Posterior vena cava (tissue), 2 donors: ENCODE measurements at places on chromosomes 13 and 19.

DNA sequence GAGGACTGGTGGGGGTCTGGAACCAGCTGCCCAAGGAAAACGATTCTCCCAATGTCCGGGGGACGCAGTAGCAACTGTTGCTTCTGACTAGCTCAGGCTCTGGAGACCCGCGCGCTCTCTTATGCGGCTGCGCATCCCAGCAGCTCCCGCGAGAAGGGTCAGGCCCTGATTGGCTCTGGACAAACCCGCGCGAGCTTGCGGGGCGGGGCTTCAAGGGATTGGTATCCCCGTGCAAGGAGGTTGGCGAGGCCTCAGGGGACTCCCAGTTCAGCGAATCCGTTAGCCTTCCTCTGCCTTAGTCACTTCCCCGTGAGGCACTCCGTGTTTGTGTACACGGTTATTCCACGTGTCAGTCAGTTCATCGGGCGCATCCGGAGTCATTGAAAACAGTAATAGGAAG lies 20.2 kb downstream of the SIGLECL1 start:
- no peak for DNase-seq

DNA sequence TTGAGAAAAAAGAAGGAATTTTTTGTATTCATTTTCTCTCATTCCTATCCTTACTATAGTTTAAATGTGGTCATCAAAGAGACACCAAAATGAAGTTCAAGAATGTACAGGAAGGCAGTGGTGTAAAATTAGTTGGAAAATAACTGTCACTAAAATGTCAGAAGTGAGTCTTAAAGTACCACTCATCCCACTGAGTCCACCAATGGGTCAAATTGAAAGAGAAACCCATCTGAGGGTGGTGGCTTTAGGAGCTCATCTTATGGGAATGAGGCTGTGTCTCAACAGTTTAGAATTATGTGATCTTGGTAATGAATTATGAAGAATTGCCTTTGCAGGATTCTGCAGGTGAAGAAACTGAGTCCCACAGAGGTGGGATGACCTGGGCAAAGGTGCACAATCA lies 403.5 kb downstream of the FGF9 start:
- DNase-seq, result no peak

DNA sequence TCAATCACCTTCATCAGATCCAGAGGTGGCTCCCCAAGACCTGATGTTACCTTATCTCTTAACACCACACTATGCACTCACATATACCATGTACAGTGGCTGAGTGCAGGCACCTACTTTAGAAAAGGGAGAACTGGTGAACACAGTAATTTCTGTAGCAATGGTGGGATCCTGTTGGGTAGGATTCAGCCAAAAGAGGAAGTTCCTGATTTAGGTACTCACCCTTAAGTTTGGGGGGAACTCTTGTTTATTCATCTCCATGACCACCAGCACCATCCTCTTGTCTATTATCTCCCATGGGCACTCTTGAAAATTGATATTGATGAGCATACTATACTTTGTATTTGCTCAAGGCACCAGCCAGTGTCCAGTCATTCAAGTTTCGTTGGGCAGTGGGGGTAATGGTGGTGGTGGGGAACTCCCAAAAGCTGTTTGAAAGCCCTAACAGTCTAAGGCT lies 324.4 kb downstream of the LMO7 start:
- DNase-seq, result no peak

- no peak for DNase-seq
These were observed 256.1 kb downstream of the SLITRK6 start for GRCh38 chr13:85543144-85543543.

GRCh38 chr13:79466872-79467271 lies 14.1 kb upstream of the NDFIP2 start:
- DNase-seq, result no peak

DNA sequence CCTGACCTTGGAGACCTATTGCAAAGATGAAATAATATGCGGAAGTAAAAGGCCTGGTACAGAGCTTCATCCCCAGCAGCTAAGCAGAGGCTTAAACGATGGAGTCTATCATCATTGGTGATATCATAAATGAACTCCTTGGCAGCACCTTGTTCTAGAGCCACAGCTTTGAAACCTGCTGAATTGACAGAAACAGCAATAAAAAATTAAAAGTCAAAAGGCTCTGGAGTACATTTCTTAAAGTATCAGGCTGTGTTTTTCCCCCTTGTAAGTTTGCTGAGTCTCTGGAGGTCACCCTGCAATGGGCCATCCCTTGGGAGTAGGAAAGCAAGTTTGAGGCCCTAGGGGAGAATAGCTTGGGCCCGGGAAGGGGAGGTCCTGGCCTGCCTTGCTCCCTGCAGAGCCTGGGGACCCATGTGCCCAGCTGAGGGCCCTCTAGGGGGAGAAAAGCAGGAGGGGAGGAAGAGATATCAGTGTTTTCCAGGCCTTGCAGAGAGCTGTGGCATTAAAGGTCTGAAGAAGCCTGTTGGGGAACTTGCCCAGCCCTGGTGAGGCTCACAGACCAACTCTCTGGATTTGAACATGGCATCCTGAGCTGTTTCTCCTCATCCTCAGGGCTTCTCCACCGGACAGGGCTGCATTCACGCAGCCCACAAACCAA lies 416.1 kb downstream of the ZNF536 start:
- no peak for DNase-seq

GRCh38 chr13:32905864-32906180 lies 110.4 kb upstream of the KL start:
- DNase-seq, result no peak

DNA sequence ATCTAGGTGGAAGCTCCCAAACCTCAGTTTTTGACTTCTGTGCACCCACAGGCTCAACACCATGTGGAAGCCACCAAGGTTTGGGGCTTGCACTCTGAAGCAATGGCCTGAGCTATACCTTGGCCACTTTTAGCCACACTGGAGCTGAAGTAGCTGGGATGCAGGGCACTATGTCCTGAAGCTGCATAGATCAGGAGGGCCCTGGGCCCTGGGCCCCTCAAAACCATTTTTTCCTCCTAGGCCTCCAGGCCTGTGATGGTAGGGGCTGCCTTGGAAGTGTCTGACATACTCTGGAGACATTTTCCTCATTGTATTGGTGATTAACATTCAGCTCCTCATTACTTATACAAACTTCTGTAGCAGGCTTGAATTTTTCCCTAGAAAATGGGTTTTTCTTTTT lies 273.7 kb downstream of the FGF9 start:
- DNase-seq, result no peak

DNA sequence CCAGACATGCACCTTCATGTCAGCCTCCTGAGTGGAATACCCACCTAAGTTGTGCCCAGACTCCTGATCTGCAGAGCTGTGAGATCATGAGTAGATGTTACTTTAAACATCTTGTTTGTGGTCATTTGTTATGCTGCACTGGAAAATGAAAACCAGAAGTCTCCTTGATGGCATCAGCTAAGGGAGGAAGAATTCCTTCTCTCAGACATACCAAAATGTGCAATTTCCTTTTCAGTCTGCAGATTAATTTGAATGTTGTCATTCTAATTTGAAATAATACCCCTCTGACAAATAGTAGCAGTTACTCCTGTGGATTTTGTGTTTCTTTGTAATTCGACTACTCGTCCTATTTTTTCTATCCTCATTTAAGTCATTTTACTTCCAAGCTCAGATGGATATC lies 59.3 kb downstream of the ITGBL1 start:
- no peak for DNase-seq

GRCh38 chr19:56155124-56155687 lies 14.1 kb downstream of the ZNF444 start:
- DNase-seq, result peak; percentile 84

- DNase-seq, result no peak
These were observed 53.3 kb downstream of the NHLRC3 start for GRCh38 chr13:39091586-39091985.

DNA sequence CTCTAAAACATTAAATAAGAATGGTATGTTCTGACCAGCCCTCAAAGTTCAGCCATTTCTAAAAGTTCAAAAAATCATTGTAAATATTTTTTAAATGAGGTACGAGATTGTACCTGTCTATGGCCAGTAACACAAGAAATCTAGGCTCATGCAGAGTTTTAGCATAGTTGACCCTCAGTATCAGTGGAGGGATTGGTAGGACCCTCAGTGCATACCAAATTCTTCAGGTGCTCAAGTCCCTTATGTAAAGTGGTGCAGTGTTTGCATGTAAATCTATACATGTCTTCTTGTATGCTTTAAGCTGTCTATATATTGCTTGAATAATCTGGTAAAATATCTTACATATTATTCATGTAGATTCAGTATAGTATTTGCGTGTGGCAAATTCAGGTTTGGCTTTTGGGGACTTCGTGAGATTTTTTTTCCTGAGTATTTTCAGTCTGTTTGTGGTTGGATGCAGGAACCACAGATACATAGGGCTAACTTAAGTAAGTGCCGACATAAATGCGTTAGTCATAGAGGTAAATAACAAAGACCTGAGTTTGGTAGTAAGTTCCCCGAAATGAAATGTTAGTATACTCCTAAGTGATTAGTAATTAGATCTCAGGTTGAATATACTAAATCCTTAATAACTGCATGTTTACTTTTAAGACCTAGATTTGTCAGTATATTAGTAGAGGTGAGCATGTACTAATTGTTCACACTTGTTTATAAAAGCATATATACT lies 7.8 kb downstream of the MIR17HG start:
- no peak for DNase-seq

DNA sequence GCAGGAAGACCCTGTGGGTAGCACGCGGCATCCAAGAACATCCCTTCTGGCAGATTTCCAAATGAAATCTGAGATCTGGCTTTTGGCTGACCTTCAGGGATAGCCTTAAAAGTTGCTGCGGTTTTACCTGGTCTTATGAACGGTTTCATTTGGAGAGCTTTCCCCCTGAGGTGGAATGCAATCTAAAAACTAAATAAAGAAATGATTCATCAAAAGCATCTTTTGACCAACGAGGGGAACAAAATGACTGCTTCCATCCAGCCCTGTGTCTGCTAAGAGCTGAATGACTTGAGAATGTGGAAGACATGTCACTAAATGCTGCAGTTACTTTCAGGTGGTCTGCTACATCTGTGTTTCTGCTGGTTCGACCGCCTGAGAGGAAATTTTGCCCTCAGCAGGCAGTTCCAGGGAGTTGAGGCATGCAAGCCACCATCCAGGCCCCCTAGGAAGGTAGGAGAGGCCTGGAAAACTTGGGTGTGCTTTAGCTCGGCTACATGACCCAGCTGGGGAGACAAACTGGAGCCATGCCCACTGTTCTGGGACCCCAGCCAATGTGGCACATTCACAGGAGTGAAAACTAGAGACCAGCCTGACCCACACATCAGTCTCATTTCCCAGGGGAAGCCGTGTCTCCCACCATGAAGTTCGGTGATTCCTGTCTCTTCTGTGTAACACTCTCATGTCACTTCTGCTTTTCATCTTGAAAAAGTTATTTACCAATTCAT lies 175.1 kb upstream of the KL start:
- no peak for DNase-seq

GRCh38 chr13:82739881-82740280 lies 1142.4 kb downstream of the SLITRK1 start:
- DNase-seq, result no peak

DNA sequence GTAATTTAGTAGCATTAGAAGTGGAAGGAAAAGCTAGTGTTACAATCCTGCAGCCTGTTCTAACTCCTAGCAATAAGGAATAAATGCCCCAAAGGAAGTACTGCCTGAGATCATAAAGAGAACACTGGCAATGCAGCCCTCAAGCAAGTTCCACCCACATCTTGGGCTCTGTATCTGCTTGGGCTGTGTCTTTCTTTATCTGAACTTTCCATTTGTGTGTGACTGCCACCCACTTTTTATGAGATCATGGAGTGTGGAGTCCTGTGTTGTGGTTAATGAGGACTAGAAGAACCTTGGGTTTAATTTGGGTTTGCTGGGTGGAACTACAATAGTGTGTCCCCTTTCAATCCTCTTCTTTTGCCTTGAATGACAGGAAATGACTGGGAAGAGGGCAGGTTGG lies 38.2 kb downstream of the RFXAP start:
- DNase-seq, result no peak

GRCh38 chr13:32431361-32431760 lies 3.4 kb upstream of the N4BP2L1 start:
- DNase-seq, result no peak

- DNase-seq, result no peak
These were observed 93.4 kb upstream of the EDNRB start for GRCh38 chr13:78012046-78012445.

DNA sequence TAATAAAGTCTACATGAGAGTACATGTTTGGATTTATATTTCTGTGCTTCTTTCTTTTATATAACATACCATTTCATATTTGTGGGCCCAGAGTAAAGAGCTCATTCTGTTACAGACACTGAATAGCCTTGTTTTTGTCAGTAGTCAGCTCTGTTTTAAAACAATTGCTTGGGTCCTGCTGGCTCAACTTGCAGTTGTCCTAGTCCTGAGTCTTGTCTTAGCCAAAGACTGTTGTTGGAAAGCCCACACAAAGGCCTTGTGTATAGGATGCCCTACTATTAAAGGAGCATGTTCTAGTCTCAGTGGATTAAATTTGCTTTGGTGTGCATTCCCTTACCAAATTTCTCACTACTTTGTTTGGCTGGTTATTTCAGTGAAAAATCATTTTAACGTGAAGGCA lies 3.8 kb upstream of the KCNRG start:
- DNase-seq, result no peak

DNA sequence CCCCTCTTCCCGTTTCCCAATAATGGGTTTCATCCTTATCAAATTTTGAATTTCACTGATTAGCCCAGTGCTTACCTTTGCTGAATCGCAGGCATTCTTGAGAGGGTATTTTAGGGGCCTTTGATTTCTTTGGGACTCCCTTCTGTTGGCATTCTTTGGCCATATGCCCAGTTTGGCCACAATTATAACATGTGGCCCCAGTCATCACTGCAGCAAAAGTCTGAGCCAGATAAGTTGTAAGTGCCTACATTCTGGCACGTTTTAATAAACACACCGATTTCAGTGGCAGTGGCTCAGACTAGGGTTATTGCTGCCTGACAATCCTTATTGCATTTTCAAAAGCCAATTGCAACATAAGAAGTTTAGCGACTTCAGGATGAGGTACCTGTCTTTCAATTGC lies 41.4 kb downstream of the ZNF726 start:
- DNase-seq, result no peak

- no peak for DNase-seq
These were observed 475.9 kb upstream of the HTR2A start for GRCh38 chr13:47372751-47373150.

DNA sequence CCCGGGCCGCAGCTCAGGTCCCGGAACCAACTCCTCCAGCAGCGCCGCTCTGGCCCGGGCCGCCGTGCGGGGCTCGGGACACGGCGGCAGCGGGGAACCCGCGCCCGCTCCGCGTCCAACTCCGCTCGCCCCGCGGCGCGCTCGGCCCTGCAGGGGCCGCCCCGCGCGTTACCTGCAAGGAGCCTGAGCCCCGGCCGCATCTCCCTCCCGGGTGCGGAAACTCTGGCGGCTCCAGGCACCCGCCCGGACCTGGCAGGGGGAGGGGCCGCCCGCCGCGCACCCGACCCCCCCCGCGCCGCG lies at the start of gene TMTC4:
Gene TMTC4 (minus strand): TSS at position 224 of the 300 bp plus-strand sequence. CDS start 4,433 bp downstream, outside the sequence.
- DNase-seq, result no peak

GRCh38 chr19:8445488-8446001 lies 770 bp downstream of the HNRNPM start:
- DNase-seq, result peak; percentile 91

- DNase-seq, result no peak
These were observed 236.8 kb downstream of the LMO7 start for GRCh38 chr13:75872980-75873379.

GRCh38 chr13:26075498-26075897 lies 23.7 kb upstream of the SHISA2 start:
- DNase-seq, result no peak

- DNase-seq, result no peak
These were observed 1.5 kb upstream of the ELOF1 start for GRCh38 chr19:11560404-11561051.
